ENCODE measurements at places on chromosomes 3 and 15.

DNA sequence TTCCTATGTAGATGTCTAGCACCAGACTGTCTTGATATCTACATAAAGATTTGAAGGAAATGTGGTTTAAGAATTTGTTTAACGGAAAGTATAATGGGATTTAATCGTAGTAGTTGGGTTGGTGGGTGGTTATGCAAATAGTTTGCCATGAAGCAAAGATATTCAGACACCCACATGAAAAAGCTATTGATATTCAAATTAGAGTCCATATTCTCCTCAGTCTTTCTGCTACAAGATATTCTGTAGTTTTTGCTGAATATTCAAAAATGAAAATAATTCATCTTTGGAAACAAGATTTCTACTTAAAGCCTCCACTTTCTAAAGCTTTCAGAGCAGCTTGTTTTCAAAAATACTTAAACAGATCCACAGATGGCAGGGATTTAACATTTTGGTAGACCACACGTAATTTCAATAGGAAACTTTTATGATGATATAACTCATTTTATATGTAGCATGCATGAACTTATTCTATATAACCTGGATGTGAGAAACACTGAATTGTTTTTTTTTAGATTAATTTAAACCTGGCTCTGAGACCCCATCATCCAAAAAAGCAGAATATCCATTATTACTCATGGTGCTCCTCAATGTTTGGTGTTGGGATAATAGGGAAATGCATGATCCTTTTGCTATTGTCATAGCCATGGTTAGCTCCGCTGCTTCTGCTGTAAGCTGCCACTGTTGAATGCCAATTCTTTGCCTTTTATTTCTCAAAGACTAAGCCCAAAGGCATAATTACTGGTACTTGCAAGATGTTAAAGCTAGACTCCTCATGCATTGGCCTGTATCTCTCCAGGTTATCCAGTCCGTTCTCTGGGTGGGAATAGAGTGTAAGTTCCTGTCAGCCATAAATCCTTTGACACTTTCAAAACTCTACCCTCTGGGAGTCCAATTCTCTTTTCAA, 98.0 kb downstream of the GMNC start:
- no peak for DNase-seq

DNA sequence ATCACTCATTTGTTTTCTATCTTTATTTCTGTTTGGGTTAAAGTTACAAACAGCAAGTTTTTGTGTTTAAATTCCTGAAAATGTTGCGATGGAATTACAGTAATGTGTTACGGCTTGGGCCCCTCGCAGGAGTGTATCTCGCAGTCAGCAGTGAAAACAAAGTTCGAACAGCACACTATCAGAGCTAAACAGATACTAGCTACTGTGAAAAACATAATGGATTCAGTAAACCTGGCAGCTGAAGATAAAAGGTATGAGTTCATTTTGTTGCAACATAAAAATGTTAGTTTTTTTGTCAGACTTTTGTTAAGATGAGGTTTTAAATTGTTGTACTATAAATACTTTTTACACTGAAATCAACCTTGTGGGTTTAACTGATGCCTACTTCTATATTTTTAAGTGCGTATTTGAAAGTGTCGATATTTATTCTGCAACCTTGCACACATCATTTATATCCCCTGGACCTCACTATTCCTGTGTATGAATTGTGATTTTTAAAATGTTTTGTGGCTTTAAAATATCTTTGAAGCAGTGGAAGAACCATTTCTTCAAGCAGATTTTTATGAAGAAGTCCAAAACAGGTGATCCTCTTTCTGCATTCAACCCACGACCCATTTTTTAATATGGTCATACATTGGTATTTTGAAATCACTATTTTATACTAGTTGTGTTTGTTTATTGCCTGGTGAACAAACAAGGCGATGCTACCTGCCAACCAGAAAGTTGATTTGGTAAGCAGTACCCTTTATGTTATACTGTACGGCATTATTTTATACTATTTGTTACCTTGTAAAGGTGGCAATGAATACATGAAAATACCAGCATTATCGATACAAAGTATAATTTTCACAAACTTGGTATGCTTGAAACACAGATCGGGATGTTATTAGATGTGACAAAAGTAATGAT, 27.8 kb downstream of the MFN1 start:
- DNase-seq = no peak

GRCh38 chr15:61442821-61443220, 213.7 kb upstream of the RORA start:
- no peak for DNase-seq

GRCh38 chr3:133851931-133852330, 43.8 kb downstream of the RAB6B start:
- no peak for DNase-seq

DNA sequence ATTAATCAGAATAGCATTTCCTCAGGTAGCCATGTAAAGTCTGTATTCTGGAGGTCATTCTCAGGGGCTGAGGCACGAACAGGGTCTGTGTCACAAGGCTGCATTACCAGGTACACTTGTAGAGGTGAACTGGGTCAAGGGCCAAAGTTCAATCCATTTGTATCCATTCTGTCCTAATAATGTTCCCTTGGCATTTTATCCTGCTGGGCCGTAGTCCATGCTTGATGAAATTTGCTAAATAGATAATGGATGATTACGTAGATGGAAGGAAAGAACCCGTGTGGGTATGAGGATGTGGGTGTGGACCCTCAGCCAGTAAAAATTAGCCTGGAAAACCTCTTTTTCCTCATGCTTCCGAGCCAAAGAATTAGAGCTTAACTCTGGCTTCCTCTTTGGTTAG, 785.9 kb downstream of the GRM7 start:
- no peak for DNase-seq

DNA sequence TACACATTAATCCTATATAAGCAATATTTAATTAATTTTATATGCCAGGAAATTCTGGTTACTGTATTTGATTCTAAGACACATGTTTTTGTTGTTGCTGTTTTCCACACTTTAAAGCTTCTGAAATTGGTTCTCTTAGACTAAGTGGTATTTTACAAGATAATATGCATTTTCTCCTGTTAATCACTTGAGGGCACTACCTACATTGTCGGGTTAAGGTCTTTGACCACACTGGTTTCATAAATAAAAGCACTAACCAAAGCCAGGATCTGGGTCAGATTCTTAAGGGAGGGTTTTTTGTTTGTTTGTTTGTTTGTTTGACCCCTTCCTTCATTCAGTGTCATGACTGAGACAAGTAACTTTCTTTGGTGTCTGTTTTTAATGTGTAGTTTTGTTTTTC, 590.2 kb downstream of the RBMS3 start:
- peak; percentile 5 for DNase-seq

DNA sequence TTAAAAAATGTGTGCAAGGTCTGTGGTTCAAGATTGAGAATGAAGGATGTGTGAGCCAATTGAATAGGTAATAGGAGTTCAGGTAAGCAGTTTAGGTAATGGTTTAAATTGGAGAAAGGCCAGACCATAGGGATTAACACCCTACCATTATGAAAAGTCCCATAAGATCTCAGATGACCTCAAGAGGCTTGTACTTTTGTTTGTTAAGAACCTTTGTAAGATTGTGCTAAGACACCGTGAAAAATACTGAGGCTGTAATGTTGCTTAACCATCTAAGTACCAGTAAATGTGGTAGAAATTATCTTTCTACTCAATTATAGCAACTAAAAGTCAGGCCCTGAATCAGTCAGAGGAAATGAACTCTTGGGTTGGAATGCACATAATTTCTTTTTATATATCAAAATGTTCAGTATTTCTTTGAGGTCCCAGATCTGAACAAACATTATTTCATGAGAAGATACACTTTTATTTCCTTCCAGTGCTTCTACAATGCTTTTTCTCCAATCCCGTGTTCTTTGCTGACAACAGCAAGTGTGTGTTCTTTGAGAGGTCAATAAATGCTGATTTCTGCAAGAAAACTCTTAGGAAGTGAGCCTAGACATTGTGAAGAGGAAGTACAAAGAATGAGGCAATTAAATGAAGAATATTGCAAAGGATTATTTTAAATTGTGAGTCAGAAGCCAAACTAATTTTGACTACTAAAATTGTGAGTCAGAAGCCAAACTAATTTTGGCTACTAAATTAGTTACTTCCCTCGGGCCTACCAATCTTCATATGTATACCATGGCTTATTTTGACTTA, 66.4 kb downstream of the TCF12 start:
- no peak for DNase-seq

- DNase-seq = no peak
These were observed 62.4 kb downstream of the COL8A1 start for GRCh38 chr3:99700631-99701268.

DNA sequence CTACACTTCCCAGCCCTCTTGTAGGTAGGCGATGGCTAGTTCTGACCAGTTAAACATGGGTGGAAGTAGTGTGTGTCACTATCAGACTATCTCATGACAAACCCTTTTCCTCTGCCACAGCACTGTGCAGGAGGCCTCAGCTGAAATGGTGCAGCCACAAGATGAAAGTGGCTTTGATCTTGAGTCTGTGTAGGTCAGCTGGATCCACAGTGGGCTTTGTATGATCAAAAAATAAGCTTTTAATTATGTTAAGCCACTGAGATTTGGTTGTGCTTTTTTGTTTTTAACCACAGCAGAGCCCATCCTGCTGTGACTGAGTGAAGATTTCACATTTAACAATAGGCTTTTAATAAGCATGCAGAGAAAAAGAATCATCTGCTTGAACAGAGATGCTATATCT, 19.7 kb downstream of the RCN2 start:
- no peak for DNase-seq

DNA sequence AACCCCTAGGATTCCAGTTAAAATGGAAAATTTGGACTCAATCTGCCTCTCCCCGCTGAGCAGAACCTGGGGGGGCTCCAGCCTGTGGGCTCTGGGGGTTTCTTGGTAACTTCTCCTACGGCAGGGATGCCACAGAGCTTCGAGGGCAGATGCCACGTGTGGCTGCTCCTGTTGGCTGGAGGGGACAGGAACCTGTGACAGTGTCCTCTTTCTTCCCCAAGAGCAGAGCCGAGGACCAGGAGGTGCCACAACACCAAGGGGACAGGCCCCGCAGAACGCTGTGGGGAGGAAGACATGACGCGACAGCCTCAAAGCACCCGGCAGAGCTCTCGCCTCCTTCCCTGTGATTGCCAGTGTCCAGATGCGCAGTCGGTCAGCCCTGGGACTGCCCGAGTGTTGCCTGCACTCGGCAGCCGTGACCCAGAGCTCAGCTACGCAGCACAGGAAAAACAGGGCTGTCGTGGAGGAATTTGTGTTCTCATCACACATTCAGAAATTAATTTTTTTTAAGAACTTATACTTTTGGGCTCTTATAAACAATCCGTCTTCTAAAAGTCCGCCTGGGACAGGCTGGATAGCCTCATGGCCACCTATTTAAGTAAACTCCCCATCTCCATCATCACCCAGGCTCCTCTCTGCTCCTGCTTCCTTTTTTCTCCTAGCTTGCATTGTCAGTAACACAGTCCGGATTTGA, 131.9 kb upstream of the MEF2A start:
- DNase-seq = no peak

GRCh38 chr15:33068007-33068481, 126.5 kb downstream of the FMN1 start:
- DNase-seq = peak; percentile 86

DNA sequence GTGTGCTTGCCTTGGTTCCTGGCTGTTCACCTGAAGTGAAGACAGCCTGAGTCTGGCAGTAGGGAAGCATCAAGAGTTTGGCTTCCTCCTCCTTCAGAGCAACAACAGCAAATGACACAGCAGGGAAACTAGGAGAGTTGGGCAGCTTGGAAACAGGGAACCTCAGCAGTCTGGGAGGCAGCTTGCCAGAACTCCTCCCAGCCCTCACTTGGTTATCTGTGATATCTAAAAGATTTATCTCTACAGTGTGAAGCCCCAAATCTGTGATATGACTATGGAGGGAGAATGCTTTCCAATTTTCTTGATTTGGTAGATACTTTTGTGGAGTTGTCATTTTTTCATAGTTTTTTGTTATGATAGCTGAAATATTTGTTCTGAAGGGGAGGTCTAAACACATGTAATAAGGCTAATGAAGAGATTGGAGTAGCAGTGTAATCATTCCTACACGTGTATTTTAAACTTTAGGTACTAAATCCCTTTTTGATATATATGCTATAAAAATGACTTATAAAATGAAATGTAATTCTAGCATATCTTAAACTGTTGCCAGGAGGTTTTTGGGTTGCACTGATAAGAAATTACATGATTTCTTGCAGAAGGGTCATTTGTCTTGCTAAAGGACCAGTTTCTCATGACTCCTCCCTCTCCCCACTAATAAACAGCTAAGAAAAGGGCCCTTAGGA, 20.8 kb downstream of the UBE2E1 start:
- DNase-seq = no peak

DNA sequence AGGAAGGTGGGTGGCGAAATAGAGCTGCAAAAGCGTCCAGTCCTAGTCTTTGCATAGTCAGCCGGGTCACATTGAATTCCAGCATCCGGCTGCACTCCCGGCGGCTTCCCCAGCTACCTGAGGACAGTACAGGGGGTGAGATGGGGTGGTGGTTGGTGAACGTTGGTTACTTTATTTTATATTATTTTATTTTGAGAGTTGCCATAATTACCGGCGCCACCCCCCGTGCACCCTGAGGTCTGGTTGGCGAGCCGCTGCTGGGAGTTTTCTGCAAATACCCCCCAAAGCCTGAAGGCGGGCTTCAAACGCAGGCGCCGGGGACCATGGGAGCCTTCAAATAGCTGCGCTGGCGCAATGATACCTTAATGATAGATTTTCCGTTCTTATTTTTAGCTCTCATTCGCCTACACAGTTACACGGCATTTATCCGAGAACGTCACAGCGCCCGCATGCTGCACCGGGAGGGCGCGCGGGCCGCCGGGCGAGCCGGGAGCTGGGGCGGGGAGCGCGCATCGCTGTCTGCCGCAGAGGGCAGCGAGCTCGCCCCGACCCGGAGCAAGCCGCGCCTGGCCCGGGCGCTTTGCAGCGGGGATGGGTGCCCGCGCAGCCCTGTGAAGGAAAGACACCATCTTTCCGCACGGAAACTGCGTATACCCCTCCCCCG, 756 bp upstream of the RASGRF1 start:
- DNase-seq = no peak

DNA sequence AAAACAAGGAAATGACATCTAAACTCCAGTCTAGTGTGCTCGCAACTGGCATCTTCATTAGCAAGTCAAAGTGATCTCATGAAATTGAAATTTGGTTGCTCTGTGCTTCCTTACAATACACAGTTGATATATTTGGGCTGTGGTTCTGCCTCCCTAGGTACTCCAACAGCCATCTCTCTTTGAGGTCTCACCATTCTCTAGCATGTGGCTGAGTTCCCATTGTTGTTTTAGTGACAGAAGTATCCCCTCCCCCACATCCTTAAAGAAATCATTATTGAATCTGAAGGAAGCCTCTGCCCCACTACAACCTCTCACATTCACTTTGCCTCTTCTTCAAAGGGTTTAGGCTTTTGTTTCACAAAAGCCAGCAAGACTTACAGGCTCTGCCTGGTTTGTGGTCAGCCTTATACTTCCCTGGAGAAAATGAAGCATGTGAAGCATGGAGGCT, 516.5 kb downstream of the NLGN1 start:
- DNase-seq = no peak

GRCh38 chr3:71101626-71102025, 481.9 kb downstream of the FOXP1 start:
- DNase-seq = no peak

GRCh38 chr3:110849064-110849463, 222.6 kb upstream of the NECTIN3 start:
- DNase-seq = no peak
